ENCODE measurements at places on chromosomes 7 and 10.

- peak; percentile 46 for DNase-seq
Measured at GRCh38 chr10:77702166-77702565, 64.6 kb upstream of the KCNMA1 start.

GRCh38 chr10:116170815-116171250 lies 102.2 kb downstream of the GFRA1 start:
- DNase-seq: peak; percentile 52

DNA sequence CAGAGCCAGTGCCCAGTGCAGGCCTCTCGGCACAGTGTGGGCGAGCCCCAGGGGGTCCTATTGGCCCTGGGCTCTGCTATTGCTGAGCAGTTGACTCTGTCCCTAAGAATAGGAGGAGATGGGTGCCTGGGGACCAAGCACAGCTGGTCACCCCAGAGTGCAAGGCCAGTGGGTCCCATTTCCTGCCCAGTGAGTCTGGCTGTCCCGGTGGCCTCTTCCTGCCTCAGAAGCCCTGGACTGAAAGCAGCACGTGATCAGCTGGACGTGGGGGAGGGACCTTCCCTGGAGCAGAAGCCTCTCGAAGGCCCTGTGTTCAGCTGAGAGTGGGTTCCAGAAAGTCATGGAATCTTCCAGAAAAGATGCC lies 42.0 kb downstream of the PWWP2B start:
- DNase-seq: no peak

DNA sequence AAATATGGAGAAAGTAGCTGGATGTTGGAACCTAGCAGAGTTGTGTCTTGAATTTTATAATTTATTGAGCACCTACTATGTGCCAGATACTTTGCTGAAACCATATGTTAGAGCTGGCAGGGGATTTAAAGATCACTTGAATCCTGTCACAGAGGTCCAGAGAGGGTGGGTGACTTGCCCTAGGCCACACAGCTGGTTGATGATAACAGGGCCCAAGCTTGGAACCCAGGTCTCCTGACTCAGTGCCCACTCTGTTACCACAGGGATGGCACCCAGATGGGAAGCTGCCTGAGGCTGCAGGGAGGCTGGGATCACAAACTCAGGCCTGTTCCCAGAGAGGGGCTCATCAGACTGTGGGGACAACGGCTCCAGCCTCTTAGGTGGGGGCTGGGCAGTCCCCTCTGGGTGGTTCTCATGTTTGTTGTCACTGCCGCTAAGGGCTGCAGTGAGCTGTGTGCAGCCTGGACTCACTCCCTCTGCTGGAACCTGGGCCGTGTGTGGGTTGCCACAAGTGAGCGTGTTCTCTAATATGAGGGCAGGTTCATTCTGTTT lies 18.6 kb downstream of the GOLGA7B start:
- DNase-seq: no peak

GRCh38 chr10:123704076-123704475 lies 37.9 kb downstream of the GPR26 start:
- no peak for DNase-seq

- no peak for DNase-seq
Measured at GRCh38 chr7:20190560-20191390, 26.4 kb downstream of the MACC1 start.

- DNase-seq: no peak
Measured at GRCh38 chr7:46786221-46786954, 795.5 kb downstream of the TNS3 start.

- peak; percentile 59 for DNase-seq
Measured at GRCh38 chr7:20064974-20065862, 152.0 kb downstream of the MACC1 start.

DNA sequence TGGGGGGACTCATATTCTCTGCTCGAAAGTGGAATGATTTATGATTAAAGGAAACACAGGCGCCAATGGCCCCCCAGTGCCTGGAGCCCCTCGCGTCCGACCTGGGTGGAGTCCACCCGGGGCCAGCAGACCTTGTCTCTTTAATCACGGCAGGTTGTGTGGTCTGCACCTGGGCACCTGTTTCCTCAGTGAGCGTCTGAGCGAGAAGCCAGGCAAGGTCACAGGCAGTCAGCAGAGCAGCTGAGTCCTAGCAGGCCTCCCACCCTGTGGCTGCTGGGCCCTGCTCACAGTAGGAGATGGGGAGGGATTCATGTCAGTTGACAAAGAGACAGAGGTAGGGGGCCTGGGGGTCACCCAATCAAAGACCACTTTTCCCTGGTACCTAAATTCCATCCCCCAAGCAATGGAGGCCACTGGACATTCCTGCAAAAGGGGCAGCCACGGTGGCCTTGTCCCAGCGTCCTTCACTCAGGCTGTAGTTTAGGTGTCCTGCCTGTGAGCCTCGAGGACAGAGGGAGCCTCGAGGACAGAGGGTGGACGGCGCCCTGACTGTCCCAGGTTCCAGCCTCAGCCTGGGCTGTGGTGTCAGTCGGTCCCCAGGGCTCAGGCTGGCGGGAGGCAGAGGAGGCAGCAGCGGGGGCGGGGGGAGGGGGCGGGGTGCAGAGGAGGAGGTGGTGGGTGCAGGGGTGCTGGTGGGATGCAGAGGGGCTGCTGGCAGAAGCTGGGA lies 49.5 kb upstream of the CFAP46 start:
- DNase-seq: no peak

- DNase-seq: no peak
Measured at GRCh38 chr10:12769323-12770044, 232.0 kb downstream of the CCDC3 start.

DNA sequence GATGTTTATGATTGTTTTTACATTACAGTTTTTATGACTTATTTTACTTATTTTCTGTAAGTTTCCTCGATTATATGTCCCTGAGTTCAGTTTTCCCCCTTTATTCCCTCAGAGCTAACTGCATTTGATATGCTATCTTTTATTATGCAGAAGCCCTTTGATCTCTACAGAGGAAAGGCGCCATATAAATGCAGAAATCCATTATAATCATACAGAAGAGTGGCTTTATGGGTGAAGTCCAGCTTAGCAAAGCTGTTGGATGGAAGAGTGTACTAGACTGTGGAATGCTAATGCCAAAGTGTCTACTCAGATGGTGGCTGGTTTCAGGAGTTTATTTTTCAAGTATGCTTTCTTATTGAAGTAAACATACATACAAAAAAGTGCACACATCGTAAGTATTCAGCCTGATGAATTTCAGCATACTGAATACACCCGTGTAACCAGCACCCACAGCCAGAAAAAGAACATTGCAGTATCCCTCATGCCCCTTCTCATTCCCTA lies 258.4 kb upstream of the BMPER start:
- no peak for DNase-seq

DNA sequence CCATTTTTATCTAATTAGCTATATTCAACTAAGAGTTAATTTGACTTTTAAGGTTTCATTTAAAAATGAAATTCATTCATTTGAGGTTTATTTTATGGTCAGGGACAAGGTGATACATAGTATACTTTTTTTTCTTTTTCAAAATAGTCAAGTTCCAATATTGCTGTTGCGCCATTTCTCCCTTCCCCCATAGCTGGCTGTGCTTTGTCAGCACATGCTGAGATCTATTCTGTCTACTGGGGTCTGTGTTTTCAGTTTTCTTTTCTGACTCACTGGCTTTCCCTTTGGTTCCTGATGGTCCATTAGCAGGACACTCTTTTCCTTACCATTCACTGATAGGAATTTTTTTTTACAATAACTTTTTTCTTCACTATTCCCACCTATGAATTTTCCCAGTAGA lies 336.4 kb upstream of the TMEM229A start:
- DNase-seq: no peak

DNA sequence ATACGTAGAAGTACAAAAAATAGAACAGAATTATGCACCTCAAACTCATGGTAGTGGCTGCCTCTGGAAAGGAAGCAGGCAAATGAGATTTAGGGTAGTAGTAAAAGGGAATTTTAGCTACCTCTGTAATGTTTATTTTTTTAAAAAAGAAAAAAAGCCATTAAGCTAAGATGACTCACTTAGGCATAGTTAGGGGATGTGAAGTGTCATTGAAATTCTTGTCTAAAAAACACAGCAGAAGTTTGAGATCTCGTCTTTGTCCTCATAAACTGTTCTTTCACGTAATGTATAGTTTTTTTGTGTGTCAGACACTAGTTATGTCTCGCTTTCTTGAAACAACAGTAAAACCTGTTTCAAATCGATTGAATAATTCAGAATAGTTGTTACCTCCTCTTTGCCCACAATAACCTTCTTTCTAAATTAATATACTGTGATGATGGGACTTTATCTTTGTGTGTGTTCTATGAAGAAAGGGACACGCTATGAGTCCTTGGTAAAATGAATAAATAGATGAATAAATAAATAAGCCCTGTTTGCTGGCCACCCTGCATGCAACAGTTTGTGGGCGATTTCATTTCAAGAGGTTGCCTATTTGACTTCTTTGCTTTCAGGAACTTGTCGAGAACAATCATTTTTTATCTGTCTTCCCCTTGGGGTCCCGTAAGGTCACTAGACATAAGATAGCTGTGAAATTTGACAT lies 14.5 kb upstream of the FBXW4 start:
- DNase-seq: no peak

DNA sequence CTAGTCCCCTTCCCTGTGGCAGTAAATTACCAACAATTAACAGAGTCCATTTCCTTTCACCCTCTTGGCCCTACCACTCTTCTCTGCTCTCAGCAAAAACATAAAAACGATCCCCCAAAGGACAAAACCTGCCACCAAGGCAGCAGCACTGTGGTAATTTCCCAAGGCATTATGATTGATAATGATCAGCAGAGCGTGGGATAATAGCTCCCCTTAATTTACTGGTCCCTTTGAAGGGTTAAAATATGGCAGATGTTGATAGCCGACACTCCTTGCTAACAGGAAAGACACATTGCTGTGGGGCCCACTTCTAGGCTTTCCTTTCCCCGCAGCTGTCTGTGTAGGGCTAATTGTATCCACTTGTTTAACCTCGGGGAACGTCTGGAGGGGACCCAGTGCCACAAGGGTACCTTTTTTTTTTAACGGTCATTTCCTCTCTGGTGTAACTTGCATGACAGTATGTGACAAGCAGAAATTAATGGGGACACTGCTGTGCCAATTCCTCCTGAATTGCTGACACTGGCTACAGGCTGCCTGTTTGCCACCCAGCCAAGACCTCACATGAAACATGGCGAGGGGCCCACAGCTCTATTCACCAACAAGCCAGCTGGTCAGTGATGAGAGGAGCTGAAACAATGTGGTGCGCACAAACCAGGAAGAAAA lies 81.3 kb downstream of the CDK6 start:
- no peak for DNase-seq

Measured in GM04503 (cell line).